ENCODE measurements at places on chromosomes 11 and 22.
A peak's percentile ranks its signal among the peaks of the same experiment; 100 is the strongest.

DNA sequence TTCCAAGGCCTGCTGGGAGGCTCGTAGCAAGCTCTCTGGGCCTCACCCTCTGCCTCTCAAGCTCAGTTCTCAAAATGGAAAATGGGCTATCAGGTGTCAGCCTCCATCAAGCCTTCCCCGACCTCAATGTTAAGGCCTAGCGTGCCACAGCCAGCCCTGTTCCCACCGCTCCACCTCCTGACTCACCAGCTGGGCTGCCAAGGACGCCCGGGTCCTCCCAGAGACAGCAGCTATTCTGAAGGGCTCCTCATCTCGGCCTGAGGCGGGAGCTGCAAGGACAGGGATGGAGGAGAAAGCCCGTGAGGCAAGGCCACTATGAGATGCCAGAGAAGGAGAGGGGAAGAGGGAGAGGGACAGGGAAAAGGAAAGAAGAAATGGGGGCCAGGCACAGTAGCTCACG is 19.9 kb downstream of the ARAP1 start:
- no peak for DNase-seq

- no peak for DNase-seq
These were observed 95.4 kb downstream of the RNF169 start for GRCh38 chr11:74844072-74844471.

DNA sequence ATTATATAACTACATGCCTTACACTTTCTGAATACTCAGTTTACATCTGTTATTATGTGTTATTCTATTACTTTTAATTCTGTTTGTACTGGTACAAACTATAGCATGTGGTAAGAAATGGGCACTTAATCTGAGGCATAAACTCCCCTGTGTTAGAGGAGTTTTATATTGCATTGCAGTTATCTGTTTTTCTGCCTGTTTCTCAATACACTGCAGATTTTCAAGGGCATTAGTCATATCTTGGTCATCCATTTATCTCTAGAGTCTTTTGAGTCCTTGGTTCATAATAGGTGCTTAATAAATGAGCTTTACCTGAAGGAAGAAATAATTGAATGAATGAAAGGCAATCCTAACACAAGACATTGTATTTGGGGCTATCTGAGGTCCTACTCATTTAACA is 182.9 kb upstream of the CTSC start:
- DNase-seq, result no peak

- DNase-seq, result no peak
These were observed 720.1 kb downstream of the BRD1 start for GRCh38 chr22:49107561-49107960.

GRCh38 chr11:69873166-69874077 is 54.2 kb upstream of the FGF3 start:
- DNase-seq, result no peak

DNA sequence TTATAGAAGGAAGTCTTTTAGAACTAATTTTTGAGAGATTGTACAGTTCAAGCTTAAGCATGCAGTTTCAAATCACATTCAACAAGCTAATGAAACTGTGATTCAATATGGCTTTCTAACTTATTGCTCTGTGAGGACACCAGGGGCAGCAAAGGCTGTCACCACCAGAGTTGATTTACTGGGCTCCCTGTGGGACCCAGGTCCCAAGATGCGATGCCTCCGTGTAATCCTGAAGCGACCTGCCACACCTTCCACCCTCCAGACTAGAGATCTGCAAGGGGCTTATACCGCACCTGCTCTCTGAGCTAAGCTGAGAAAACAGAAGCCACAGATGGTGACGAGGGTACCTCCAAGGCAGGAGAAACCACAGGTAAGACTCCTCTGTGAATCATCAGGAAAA is 918 bp upstream of the OR51Q1 start:
- no peak for DNase-seq

- no peak for DNase-seq
These were observed 20.6 kb downstream of the CYTH4 start for GRCh38 chr22:37302674-37303555.

- DNase-seq, result no peak
These were observed 256.1 kb upstream of the UBASH3B start for GRCh38 chr11:122399375-122399774.

DNA sequence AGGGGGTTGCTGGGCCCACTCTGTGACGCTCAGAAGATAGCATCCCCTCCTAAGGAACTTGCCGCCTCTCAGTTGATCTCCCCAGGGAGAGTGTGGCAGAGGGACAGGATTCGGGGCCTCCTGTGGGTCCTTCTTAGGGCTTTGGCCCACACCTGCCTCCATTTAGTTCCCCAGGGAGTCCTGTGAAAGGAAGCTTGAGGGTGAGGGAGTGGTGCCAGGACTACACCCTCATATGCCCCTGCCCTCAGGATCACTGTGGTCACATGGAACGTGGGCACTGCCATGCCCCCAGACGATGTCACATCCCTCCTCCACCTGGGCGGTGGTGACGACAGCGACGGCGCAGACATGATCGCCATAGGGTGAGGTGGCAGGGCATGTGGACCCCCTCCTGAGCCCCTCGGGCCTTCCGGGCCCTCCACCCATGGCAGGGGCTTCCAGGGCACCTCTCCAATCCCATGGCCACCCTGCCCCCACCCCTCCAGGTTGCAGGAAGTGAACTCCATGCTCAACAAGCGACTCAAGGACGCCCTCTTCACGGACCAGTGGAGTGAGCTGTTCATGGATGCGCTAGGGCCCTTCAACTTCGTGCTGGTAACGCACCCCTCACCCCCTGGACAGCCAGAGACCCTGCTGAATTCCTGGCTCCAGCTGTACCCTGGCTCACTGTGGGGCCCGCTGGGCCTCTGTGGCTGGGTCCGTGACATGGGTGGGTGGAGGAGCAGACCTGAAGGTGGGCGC is 3.5 kb downstream of the INPP5J start:
- no peak for DNase-seq

GRCh38 chr11:94794287-94795168 is 26.4 kb downstream of the AMOTL1 start:
- no peak for DNase-seq

GRCh38 chr11:105046898-105047579 is 1.9 kb upstream of the CARD16 start:
- DNase-seq, result no peak

DNA sequence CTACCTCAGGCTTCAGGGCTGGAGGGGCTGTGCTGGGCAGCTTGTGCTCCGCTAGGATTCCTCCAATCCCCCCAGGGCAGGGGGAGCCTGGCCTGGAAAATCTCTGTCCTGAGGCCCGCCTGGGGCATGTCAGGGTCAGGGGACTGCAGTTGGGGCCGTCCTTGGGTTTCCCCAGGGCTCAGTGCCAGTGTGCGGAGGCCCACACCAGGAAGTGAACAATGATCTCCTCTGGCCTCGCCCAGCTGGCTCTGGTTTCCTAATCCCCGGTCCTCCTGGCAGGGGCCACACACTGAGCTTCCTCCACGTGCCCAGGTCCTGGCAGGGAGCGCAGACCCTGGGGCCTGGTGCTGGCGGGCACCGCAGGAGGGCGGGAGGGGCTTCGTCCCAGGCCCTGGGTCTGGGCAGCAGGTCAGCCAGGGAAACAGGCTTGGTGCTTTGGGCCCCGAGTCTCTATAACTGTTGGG is 1.4 kb upstream of the MUC2 start:
- DNase-seq, result no peak

GRCh38 chr11:134449713-134450112 is 37.7 kb upstream of the B3GAT1 start:
- DNase-seq, result no peak

DNA sequence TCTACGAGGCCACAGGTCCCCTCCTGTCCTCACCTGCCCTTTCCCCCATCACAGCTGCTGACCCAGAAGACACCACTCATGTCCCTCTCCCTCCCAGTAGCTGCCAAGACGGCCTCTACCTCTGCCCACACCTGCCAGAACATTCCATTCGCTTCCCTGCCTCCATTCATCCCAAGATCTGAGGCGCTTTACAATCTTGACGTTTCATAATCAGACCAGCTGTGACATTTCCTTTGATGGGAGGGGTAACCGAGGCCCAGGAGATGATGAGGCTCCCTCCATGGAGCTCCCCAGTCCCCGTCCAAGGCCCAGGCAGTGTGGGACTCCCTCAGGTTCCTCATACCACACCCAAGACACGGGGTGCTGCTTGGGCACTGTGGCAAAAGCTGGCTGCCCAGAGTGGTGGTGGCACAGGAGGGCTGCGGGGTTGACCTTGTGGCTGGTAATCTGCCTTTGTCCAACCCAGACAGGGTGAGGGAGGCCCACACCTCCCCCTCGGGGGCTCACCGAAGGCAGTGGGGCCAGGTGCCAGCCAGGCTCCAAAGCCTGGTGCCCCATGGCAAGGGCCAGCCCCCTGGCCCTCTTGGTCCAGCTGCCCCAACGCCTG is 17.3 kb downstream of the PHLDA2 start:
- no peak for DNase-seq

GRCh38 chr11:23097891-23098290 is 237.6 kb upstream of the CCDC179 start:
- no peak for DNase-seq

GRCh38 chr11:128234143-128234542 is 353.2 kb downstream of the ETS1 start:
- no peak for DNase-seq

- DNase-seq, result no peak
These were observed 53.2 kb downstream of the CHRDL2 start for GRCh38 chr11:74678041-74678440.

- no peak for DNase-seq
These were observed 22.3 kb upstream of the ST3GAL4 start for GRCh38 chr11:126333142-126333541.

- no peak for DNase-seq
These were observed 26.8 kb upstream of the GRIK4 start for GRCh38 chr11:120484722-120485121.

- no peak for DNase-seq
These were observed 2925.9 kb upstream of the OR11H1 start for GRCh38 chr22:12601870-12602779.

DNA sequence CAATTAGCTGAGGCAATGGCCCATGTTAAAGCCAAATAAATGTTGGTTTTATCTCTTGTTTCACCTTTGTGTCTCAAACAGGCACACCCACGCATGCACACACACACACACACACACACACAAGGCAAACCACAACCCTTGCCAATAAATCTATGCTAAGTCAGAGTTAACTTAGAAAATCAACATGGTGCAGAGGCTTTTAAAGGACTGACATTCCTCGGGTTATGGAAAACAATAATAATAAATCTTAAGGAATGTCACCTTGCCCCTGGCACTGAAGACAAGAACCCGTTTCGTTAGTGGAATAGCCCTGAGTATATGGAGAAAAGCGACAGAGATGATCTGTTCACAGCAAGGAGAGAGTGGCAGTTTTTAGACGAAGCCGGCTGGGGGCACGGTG is 326.3 kb downstream of the NTM start:
- DNase-seq, result peak; percentile 66

GRCh38 chr11:76627606-76628005 is 42.9 kb downstream of the LRRC32 start:
- DNase-seq, result no peak

GRCh38 chr11:73019449-73019848 is 122.7 kb downstream of the FCHSD2 start:
- no peak for DNase-seq

DNA sequence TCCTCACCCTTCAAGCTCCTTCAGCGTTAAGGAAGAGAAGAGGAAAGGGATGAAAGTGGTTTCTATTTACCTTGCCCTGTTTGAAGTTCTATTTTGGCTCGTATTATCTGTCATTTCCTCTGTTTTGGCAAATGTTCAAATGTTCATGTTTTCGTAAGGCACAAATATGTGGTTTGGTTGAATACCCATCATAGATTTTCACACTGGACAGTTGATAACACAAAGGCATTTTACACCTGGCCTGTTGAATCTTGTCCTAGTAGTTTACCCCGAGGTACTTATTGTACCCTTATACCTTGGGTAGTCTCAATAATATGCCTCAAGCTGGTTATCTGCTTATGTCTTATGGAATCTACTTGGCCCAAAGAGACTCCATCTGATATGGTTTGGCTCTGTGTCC is 706.9 kb downstream of the METTL15 start:
- DNase-seq, result no peak

- DNase-seq, result no peak
These were observed 39.0 kb downstream of the UVRAG start for GRCh38 chr11:75853971-75854370.

GRCh38 chr11:1484695-1485503 is 1.7 kb downstream of the MOB2 start:
- no peak for DNase-seq

- peak; percentile 53 for DNase-seq
These were observed 69.1 kb downstream of the CTTN start for GRCh38 chr11:70467201-70468085.

- DNase-seq, result no peak
These were observed 30.5 kb upstream of the PPARA start for GRCh38 chr22:46119729-46120419.

DNA sequence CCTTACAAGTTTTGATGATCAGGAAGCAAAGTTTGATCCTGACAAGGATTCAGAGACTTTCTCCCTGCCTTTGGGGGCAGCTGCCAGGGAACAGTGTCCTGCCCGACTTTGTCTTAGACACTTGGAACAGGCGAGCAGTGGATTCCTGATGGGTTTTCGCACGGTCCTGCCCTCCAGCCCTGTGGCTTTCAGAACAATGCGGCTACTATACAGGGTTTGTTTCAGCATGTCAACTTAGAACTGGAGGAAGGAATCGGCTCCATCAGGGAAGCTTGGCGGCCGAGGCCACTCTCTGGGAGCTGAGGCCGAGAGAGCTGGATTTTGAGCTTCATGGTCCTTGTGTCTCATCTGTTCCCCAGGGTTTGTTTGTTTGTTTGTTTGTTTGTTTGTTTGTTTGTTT is 11.5 kb downstream of the ANO1 start:
- DNase-seq, result no peak

- DNase-seq, result no peak
These were observed 39.3 kb upstream of the BSX start for GRCh38 chr11:123020968-123021367.

DNA sequence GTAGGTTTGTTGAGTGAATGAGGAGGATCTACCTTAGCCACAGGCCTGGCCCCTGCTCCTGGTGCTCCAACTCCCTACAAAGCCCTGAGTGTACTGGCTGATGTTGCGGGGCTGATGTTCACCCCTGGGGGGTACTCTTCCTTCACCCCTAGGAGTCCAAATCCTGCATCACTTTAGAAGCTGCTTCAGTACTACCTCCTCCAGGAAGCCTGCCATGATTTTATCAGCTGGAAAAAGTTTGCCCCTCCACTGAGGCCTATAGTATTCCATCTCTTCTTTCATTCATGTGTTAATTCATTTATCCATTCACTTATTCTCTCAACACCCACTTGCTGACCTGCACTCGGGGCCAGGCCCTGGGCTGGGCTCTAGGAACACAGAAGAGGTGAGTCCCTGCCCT is 7.8 kb downstream of the SHISAL1 start:
- DNase-seq, result no peak

All from renal pelvis (tissue), 12 donors.